ENCODE measurements at places on chromosomes 5 and 9.

DNA sequence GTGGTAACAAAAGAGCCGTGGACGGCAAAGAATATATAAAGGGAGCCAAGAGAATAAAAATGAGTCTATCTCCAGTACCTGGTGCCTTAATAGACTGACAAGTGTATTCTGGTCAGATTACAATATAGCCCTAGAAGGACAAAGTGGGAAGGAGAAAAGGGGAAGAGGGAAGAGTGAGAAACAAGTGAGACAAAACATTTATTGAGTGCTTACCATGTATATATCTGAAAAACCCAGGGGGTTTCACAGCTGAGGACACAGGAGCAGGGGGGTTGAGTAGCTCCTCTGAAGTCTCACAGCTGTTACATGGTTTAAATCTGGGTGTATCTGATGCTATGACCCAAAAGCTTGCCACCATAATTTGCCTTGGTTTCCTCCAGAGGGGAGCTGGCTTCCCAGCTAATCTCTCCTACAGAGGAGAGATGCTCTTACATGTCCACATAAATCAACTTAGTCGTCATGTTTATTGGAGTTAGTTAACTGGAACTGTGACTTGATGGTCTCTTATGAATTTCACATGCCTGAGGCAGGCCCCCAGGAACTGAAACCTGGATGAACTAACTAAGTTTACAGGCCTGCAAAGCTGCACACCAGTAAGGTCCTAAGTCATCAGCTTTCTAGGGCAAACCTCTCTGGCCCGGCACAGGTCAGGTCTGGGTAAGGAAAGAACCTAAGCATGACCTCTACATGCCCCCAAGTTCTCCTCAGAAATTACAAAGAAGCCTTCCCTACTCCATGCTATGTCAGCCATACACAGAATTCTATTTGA, 15.5 kb downstream of the SIL1 start:
- no peak for DNase-seq

- no peak for DNase-seq
These were observed 69.0 kb downstream of the TSPAN17 start for GRCh38 chr5:176716320-176716719.

DNA sequence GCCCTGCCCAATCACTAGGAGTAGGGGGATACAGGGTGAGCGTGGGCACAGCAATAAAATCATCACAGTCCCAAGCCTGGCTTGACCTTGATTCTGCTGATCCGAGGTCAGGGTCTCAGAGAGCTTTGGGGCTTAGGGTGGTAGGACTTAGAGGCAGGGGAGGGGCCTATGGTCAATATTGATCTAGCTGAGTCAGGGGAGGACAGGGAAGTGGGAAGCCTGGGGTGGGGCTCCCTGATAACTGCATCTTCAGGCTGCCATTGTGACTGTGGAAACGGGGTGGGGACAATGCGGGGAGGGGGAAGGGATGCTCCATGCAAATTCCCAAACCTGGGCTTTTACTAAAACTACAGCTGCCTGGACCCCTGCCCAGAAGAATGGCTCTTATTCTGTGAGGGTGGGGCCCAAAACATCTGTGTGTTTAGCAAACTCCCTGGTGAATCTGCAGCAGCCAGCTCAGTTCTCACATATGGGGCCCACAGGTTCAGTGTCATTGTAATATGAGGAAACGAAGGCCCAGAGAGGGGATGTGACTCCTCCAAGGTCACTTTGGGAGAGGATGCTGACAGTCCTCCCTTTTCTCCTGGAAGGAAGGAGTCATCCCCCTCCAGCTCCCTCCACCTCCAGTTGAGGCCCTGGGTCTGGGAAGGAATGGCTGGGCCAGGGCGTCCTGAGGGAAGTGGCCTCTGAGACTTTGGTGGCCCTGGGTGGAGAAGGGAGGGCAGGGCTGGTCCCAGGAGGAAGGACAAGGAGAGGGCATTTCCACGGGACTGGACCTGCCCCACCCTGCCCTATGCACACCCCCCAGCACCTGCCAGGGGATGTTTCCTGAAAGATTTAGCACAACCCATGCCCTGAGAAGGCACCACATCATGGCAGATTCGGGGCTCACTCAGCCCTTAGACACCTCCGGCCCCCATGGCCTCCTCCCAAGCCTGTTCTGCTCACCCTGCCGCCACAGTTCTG, 26.4 kb downstream of the SLC6A7 start:
- DNase-seq: no peak

DNA sequence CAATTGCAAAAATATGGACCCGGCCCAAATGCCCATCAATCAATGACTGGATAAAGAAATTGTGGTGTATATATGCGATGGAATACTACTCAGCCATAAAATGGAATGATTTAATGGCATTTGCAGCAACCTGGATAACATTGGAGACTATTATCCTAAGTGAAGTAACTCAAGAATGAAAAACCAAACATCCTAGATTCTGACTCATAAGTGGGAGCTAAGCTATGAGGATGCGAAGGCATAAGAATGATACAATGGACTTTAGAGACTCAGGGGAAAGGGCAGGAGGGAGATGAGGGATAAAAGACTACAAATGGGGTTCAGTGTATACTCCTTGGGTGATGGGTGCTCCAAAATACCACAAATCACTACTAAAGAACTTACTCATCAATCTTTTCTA, 247.6 kb upstream of the FBXL7 start:
- DNase-seq: no peak

DNA sequence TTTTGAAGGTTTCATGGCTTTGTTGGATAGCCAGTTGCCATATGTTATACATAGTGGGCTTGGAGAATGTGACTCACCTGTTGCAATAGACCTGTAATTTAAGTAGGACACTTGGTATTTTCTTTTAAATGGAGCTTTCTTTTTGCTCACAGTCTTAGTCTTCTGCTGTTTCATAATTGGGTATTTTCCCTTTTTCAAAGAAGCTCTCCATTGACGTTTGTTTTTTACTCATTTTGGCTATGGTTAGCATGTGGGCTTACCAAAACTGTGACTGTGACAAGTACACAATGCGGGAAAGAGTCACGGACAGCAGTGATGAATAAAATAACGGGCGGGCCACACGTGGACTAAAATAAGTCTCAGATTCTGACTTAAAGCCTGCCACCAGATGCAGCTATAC, 23.2 kb upstream of the RNF20 start:
- no peak for DNase-seq

DNA sequence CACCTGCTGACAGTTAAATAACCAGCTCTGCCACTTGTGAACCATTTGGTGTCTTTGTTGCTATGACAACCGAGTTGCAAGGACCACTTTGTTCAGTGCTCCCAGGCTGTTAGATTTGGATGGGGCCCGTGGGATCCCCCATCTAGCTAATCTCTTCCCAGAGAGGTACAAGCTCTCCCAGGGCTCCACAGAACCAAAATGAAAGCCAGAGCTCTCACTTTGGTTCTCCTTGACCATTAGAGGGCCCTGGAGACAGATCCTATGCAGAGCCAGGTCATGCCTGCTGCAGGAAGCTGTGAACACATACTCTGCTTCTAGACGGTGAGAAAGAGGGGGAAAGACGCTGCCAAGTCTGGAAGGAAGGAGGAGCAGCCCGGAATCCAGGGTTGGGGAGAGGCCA, 224.6 kb downstream of the GABBR2 start:
- no peak for DNase-seq

- DNase-seq: no peak
These were observed 21.0 kb upstream of the CDKN2B start for GRCh38 chr9:22030101-22030598.

GRCh38 chr9:131661568-131662288, 78.1 kb downstream of the RAPGEF1 start:
- DNase-seq: no peak

DNA sequence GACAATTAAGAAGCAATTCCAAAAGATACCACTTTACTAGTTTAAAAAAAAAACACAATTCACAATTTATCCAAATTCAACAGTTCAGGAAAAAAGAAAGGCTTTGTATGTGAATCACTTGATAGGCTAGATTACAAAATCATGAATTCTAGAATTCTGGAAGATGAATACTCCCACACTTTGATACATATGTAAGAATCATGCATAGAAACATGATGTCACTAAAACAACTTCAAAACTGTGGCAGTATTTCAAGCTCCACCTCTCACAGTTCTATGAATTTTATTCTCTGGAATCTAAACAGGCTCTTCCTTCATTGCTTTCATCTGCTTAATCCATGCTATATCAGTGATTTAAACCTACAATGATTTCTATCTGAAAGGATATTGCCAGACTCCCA, 51.0 kb downstream of the GNAQ start:
- no peak for DNase-seq

DNA sequence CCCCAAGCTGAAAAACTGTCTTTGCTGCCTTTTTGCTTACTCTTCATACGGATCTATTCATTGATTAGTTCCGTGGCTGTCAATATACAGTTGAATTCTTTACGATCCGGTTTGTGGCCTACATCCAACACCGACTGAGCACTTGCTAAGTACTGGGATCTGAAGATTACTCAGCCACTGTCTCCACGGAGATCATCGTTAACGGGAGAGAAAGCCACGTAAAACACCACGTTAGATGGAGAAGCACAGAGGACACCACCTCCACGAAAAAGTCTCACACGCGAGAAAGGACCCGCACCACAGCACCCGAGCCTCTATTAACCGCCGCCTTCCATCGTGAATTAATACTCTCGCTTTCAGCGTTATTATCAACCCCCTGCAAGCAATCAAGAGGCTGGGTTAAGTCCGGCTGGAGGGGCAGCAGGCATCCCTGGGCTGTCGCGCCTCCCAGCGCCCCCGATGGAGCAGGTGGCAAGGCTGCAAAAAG, 650 bp downstream of the ELP1 start:
- DNase-seq: peak; percentile 41

GRCh38 chr5:168656633-168657032, 77.5 kb upstream of the PANK3 start:
- peak; percentile 9 for DNase-seq

DNA sequence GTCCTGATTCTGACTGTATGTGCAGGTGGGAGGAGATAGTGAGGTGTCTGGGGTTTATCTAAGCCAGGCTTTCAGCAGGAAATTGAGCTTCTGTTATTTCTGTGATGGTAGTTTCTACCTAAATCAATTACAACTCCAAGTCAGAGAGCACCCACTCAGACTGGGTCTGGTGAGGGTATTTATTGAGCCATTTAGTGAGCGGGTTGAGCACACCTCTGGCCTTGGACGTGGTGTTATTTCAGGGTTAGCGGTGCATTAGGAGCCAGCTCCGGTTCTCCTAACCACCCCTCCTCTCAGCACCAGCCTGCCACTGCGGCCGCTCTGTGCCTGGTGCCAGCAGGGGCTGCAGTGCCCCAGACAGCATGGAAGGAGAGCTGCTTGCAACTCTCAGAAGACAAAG, 238.9 kb downstream of the CACNA1B start:
- no peak for DNase-seq

DNA sequence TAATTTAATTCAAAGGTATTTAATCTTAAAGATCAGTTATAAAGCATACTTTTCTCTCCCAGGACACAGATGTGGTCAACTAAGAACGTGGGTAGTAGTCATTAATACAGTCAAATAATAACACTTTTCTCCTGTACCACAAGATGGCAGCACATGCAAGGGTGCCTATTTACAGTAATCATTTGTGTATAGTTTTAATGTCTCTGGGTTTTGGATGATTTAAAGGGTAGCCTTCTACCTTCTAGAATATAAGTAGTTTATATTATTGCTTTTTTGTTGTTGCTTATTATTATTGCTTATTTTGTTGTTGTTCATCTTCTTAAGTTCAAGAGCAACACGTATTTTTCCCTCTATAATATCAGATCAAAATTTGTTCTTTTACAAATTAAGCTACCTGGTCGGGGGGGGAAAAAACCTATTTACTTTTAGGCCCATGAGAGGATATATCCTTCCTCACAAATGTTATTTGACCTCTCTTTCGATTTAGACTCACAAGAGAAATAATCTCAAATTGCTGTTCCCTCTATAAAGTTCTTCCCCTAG, 59.6 kb upstream of the SLC27A6 start:
- DNase-seq: no peak

DNA sequence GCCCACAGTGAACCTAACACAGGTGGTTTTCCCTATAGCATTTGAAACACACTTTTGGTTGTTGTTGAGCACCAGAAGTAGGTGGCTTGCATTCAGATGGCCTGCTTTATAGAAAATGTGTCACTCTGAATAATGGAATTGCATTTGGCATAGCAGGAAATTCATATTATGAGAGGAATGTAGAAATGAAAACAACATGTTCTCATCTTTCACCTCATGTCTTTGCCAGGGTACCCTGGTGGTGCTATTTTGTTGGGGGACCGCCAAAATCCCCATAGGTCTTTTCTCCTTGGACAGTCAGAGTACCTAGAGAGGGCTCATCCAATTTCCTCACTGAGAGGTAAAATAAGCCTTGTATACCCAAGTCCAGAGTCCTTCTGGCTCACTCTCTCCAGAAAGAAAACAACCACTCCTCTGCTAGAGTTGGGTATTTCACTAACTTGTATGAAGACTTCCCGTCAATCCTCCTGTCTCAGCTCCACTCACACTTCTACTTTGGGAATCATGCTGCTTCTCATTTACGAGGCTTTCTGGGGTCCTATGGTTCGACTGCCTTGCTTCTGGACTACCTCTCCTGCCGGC, 67.4 kb downstream of the MRPS27 start:
- DNase-seq: no peak

- no peak for DNase-seq
These were observed 10.7 kb upstream of the TSC1 start for GRCh38 chr9:132955123-132955522.

DNA sequence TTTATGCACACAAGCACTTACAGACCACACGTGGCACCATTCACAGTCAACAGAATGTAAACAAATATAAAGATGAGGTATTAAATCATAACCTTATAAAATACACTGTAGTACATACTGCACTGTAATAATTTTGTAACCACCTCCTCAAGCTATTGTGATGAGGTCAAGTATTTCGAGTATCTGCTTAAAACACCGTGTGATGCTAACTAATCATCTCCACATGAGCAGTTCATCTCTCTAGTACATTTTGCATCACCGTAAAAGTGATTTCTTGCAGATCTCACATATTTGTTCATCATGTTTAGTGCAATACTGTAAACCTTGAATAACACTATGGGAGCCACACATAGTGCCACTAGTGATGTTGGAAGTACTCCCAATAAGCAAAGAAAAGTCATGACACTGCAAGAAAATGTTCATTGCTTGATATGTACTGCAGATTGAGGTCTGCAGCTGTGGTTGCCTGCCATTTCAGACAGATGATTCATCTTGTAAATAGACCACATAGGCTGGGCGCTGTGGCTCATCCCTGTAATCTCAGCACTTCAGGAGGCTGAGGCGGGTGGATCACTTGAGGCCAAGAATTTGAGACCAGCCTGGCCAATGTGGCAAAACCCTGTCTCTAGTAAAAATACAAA, 44.3 kb downstream of the FOXB2 start:
- DNase-seq: no peak

GRCh38 chr5:125411744-125412560, 665.5 kb upstream of the ZNF608 start:
- DNase-seq: no peak

GRCh38 chr9:92615790-92616189, 54.1 kb downstream of the IPPK start:
- no peak for DNase-seq

- DNase-seq: no peak
These were observed 98.1 kb upstream of the NMUR2 start for GRCh38 chr5:152503206-152503605.

GRCh38 chr9:70418822-70419555, 4.5 kb upstream of the KLF9 start:
- peak; percentile 55 for DNase-seq

- no peak for DNase-seq
These were observed 47.0 kb downstream of the APC start for GRCh38 chr5:112784726-112785125.

- DNase-seq: no peak
These were observed 1.2 kb downstream of the ROR2 start for GRCh38 chr9:91948597-91949391.

Data from NCI-H1105 (cell line).